Neural progenitor cell (in vitro differentiated cells): ENCODE measurements at places on chromosomes 6 and 20.
A peak's percentile ranks its signal among the peaks of the same experiment; 100 is the strongest.

GRCh38 chr6:72322771-72323170 is 299.1 kb upstream of the KCNQ5 start:
- DNase-seq = no peak

- no peak for DNase-seq
Observed at GRCh38 chr6:3369985-3370360, 86.9 kb downstream of the SLC22A23 start.

DNA sequence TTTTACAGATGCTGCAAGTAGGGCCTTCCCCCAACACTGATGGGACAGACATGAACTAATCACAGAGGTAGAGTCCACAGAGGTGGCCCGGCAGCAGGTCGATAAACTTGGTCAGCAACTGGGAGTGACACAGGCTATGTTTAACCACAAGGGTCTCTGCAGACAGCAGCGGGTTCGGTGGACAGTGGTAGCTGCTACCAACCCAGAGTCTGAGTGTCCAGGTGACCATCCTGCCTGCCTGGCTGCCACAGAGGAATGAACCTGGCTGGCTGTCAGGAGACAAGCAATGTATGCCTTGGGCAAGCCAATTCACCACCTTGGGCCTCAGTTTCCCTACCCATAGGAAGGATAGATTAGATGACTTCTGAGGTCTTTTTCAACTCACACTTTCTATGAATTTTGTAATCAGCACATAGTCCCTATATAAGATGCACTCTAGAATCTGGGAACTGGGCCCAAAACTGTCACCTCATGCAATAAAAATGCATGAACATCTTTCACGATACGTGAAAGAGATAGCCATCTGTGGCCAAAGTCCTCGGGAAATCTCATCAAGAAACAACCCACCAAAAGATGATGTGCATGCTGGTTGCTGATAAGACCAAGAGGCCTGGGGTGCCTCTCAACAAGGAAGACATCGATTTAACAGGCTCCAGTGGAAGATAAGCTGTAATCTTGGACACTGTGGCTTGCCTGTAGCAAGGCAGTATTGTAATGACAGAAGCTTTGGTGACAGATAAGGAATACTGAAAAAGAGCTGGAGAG is 30.5 kb downstream of the MDGA1 start:
- no peak for DNase-seq

DNA sequence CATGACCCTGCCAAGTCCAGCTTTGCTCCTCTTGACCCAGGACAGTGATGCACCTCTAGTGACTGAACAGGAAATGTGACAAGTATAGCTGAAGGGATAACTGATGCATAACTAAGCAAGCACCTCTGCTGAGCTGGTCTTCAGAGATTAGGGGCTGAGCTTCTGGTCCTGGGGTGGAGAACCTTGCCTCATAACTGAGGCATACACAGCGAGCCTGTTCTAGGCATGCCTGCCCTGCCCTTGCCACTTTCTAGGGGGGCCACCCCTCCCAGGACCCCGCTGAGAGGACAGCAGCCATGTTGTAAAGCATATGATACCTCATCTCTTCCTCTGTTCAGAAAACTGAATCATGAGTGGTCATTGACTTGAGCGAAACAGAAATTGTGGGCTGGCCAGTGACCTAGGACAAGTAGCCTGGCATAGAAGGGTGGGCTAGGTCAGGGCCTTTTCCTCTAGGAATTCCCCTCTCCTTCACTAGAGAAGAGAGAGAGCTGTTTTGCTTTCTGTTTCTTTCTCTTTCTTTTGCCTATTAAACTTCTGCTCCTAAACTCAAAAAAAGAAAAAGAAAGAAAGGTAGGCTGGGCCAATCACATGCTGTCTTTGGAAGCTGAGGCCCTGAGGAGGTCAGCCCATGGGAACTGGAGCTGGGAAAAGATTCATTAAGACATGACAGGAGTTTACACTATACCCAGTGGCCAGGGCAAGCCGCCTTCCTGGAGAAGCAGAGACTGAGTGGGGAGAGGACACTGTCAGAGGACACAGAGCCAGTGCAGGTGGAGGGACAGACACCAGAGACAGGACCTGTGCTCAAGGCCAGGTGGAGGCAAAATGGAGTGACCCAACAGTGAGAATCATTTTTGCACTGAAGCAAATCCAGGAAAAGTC is 23.1 kb downstream of the ALDH5A1 start:
- DNase-seq = no peak

DNA sequence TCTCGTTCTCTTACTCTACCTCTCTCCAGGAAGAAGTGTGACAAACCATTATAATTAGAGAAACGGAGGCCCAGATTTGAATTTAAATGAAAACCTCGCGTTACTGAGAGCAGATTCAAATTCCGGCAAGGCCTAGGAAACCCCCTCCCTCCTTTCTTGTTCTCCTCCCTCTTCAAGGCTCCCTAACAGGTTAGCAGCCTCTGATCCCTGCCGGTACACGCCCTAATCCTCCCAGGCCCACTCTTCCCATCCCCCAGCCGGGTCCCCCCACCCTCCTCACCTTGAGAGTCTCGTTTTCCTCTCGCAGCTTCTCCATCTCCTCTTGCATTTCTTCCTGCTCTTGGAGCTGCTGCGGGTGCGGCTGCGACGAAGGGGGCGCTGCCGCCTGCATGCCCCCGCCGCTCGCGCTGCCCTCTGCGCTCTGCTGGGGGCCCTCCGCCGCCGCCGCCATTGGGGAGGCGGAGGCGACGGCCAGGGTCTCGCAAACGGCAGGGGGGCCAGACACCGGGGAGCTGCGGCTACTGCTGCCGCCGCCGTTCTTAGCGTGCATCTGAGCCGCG is 3.8 kb downstream of the MTCL3 start:
- DNase-seq = peak; percentile 73

- no peak for DNase-seq
Observed at GRCh38 chr6:151154418-151154817, 85.3 kb upstream of the AKAP12 start.

DNA sequence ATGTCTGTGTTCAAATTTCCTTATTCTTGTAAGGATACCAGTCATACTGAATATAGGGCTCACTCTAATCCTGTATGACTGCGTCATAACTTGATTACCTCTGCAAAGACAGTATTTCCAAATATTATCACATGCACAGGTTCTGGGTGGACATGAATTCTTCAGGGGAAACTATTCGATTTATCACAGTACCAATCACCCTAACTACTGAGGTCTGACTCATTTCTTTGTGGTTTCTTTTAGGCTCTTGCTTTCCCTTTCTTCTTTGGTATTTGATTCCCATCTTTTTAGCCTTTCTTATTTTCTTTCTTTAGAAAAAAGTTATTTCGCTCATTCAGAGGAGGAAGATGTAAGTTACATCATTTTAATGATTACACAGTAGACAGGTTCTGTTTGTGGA is 40.3 kb upstream of the TBX18 start:
- DNase-seq = no peak

DNA sequence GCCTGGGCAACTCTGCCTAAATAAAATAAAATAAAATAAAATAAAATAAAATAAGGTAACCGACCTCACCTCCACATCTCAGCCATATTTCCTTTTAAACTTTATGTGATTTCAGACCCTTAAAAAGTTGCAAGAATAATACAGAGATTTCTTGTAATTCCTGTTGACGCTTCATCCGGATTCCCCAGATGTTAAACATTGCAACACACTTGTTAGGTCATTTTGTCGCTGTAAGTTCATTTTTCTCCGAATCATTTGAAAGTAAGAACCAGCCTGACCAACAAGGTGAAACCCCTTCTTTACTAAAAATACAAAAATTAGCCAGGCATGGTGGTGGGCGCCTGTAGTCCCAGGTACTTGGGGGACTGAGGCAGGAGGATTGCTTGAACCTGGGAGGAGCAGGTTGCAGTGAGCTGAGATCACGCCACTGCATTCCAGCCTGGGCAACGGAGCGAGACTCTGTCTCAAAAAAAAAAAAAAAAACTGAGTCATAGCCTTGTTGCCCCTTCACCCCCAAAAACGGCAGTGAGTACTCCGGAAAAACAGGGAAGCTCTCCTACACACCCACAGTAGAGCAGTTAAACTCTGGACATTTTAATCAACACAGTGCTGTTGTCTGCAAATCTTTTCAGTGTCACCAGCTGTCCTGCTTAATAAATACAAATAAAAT is 5.9 kb downstream of the PYGB start:
- no peak for DNase-seq

GRCh38 chr20:63348828-63349515 is 12.2 kb downstream of the CHRNA4 start:
- DNase-seq = no peak

GRCh38 chr6:52693773-52694172 is 22.9 kb downstream of the TMEM14A start:
- no peak for DNase-seq

- DNase-seq = no peak
Observed at GRCh38 chr6:12992770-12993169, 276.2 kb downstream of the PHACTR1 start.

DNA sequence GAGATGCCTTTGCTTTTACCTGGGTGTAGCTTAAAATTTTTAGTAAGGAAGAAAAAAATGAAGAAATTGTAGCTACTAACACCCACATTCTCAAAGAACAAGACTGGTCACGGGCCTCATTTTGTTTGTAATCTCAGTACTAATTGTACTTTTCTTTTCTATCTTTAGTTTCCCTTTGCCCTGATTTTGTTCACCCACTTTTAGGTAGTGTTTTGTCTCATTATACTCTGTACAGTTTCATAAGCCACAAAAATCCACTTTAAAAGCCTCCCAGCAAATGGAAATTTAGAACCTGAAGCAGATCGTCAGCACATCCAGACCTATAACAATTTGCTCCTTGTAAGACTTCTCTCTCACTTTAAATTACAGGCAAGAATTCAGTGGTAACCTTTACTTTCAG is 43.3 kb downstream of the TP53INP2 start:
- DNase-seq = no peak

- DNase-seq = peak; percentile 70
Observed at GRCh38 chr6:78810146-78810545, 57.2 kb upstream of the IRAK1BP1 start.

GRCh38 chr6:168865-169455 is 123.3 kb upstream of the DUSP22 start:
- DNase-seq = peak; percentile 49

GRCh38 chr6:44456070-44456965 is 68.8 kb downstream of the CDC5L start:
- peak; percentile 56 for DNase-seq

DNA sequence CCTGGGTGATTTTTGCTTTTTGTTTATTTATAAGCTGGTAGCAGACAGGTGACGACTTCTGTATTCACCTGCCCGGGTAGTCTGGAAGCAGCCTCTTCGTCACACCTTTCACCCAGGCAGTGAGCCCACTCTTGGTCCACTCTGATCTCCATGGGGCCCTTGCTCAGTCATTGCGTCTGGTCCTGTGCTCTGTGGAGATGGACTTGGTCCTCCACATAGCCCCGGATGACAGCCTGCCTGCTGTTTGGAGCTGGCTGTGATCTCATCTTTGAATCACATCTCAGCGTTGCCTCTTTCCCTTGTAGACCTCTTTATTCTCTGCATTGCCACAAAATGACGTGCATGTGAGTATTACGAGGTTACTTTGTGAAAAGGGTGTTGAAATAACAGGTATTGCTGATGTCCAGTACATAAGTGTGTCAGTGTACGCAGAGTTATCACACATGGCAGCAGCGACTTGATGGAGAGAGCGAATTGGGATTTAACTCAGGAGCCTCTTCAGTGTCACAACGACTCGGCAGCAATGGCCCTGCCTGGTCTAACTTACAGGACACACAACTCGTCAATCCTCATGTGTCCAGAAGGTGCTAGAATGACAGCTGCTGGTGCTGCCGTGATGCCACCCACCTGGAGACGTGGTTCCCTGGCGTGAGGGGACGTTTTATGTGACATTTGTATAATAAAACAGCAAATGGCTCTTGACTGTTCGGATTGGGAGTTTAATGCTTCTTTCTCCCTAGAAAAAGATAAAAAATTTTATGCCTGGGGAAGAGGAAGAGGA is 24.2 kb upstream of the FRMD1 start:
- no peak for DNase-seq

DNA sequence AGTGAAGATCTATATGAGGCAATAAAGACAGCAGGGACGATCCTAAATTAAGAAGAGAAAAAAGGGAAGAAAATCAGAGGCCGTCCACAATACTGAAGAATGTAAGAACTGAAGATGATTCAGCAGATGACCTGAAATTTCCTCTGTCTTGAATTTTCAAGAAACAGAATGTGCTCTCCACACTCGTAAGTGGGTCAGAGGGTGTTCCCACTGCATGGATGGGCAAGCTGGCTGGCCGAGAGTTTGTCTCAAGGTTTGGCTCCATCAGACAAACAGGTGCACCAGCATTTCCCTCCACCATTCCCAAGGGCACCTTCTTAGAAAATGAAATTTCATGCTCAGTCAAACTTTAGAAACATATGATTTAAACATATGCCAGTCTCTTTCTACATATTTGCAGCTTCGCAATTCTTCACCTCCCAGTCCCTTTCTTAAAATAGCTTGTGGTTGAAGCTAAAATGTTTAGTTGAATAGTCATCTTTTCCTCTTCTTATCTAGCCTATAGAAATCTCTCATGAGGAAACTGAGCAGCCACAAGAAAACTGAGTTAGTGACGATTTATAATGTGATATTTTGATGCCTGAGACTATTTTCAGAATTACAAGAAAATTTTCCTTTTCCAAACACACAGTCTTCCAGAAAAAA is 576.4 kb downstream of the PRKN start:
- no peak for DNase-seq

DNA sequence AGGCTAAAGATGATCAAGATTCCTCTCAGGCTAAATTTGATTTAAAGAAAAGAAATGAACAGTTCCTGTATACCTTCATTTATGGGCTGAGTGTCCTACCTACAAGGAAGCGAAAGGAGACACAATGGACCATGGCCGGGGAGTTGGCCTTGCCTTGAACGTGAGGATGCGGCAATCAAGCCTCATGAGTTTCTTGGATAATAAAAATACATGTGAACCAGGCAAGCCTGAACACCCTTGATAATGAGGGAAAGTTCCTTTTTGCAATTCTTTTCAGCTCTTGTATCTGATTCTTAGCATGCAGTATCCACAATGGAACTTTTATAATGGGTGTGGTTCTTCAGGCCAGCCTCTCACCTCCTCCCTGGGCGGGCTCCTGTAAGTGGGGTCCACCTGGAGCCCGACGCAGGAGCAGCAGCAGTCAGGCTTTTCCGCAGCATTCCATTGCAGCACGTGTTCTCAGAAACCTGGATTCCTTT is 83.8 kb downstream of the RNASET2 start:
- no peak for DNase-seq

DNA sequence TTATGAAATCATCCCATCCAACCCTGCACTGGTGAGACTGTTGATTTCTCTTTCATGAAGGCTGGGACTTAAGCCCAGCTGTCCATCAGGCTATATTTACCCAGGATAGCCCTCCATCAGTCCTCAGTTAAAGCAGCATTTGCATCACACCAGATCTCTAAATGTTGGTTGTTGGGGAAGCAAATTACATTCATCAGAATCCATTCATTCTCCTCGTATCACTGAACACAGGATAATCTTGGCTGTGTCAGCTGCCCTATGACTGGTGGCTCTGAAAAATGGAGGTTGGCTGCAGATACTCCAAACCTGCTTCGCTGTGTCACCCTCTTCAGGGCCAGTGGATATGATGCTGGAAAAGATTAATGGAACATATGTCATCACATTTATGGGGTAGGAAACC is 718.3 kb downstream of the KIF16B start:
- DNase-seq = no peak

GRCh38 chr6:3269281-3269975 is 10.7 kb downstream of the PSMG4 start:
- DNase-seq = no peak

- no peak for DNase-seq
Observed at GRCh38 chr6:35176301-35177024, 35.3 kb upstream of the TCP11 start.
